ENCODE measurements at places on chromosomes 11 and 22.

GRCh38 chr11:57353852-57354251, 15.7 kb downstream of the P2RX3 start:
- no peaks in the 10 kb centered on the region for H3K36me3 ChIP-seq
- no peak overlapping the region for H3K4me3 ChIP-seq
- DNase-seq, result no peak
- H3K27me3 ChIP-seq, result no peaks in the 10 kb centered on the region
- H3K4me1 ChIP-seq, result peaks cover 15% of the 10 kb centered on the region

DNA sequence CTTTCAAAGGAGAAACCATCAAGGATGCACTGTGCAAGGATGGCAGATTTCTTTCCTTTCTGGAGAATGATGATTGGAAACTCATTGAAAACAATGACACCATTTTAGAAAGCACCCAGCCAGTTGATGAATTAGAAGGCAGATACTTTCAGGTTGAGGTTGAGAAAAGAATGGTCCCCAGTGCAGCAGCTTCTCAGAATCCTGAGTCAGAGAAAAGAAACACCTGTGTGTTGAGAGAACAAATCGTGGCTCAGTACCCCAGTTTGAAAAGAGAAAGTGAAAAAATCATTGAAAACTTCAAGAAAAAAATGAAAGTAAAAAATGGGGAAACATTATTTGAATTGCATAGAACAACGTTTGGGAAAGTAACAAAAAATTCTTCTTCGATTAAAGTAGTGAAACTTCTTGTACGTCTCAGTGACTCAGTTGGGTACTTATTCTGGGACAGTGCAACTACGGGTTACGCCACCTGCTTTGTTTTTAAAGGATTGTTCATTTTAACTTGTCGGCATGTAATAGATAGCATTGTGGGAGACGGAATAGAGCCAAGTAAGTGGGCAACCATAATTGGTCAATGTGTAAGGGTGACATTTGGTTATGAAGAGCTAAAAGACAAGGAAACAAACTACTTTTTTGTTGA, 9.8 kb downstream of the FAM111A start:
- no peak for DNase-seq
- H3K27ac ChIP-seq, result no peak overlapping the region
- no peaks in the 10 kb centered on the region for H3K27me3 ChIP-seq
- no peaks in the 10 kb centered on the region for H3K36me3 ChIP-seq

- no peak overlapping the region for H3K4me3 ChIP-seq
- no peak for DNase-seq
- H3K27me3 ChIP-seq, result no peaks in the 10 kb centered on the region
- no peaks in the 10 kb centered on the region for H3K4me1 ChIP-seq
- H3K27ac ChIP-seq, result no peak overlapping the region
- no peaks in the 10 kb centered on the region for H3K36me3 ChIP-seq
Measured at GRCh38 chr11:100229086-100229485, 458.0 kb upstream of the ARHGAP42 start.

- H3K27me3 ChIP-seq, result no peaks in the 10 kb centered on the region
- peaks cover under 1% of the 10 kb centered on the region for H3K4me1 ChIP-seq
- no peak overlapping the region for H3K4me3 ChIP-seq
- H3K27ac ChIP-seq, result no peak overlapping the region
- peaks cover 2% of the 10 kb centered on the region for H3K36me3 ChIP-seq
- DNase-seq, result no peak
Measured at GRCh38 chr22:29695129-29695926, 24.5 kb upstream of the CABP7 start.

GRCh38 chr11:110317516-110317932, 21.1 kb upstream of the RDX start:
- no peak overlapping the region for H3K4me3 ChIP-seq
- no peaks in the 10 kb centered on the region for H3K36me3 ChIP-seq
- H3K27me3 ChIP-seq, result no peaks in the 10 kb centered on the region
- DNase-seq, result no peak
- H3K4me1 ChIP-seq, result peaks cover 11% of the 10 kb centered on the region

GRCh38 chr22:37229805-37230672, 14.0 kb downstream of the RAC2 start:
- H3K4me1 ChIP-seq, result no peaks in the 10 kb centered on the region
- no peaks in the 10 kb centered on the region for H3K36me3 ChIP-seq
- no peak for DNase-seq
- no peaks in the 10 kb centered on the region for H3K27me3 ChIP-seq
- no peak overlapping the region for H3K27ac ChIP-seq
- no peak overlapping the region for H3K4me3 ChIP-seq

DNA sequence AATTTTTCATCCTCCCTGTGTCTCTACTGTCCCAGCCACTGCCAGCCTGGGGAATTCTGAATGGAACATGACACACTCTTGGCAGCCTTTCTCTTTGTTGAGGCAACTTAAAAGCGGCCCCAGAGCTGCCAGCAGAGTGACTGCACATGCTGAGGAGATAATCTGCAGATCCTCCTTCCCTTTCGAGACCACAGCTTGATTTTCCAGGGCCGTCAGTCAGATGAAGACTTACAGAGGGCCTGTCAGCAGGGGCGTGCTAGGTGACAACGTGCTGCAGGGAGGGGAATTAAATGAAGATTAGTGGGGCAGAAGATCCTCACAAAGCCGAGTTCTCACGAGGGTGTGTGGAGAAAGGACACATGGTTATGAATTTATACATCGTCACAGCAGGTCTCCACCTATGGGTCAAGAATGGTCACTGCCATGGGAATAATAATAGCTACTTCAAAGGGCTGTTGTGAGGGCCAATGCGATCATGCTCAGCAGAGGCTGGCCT, 193.5 kb upstream of the PITPNB start:
- peak; percentile 58 for DNase-seq
- H3K4me3 ChIP-seq, result no peak overlapping the region
- H3K27me3 ChIP-seq, result no peaks in the 10 kb centered on the region
- peaks cover 20% of the 10 kb centered on the region for H3K4me1 ChIP-seq
- peak overlapping the region; percentile 32 for H3K27ac ChIP-seq
- H3K36me3 ChIP-seq, result peaks cover 2% of the 10 kb centered on the region

- no peaks in the 10 kb centered on the region for H3K27me3 ChIP-seq
- no peaks in the 10 kb centered on the region for H3K36me3 ChIP-seq
- no peak overlapping the region for H3K4me3 ChIP-seq
- no peaks in the 10 kb centered on the region for H3K4me1 ChIP-seq
- no peak for DNase-seq
Measured at GRCh38 chr11:38182126-38182866, 1584.3 kb upstream of the RAG2 start.

- H3K36me3 ChIP-seq, result no peaks in the 10 kb centered on the region
- peaks cover 19% of the 10 kb centered on the region for H3K4me1 ChIP-seq
- H3K4me3 ChIP-seq, result peak overlapping the region; percentile 28
- no peaks in the 10 kb centered on the region for H3K27me3 ChIP-seq
- DNase-seq, result peak; percentile 30
Measured at GRCh38 chr11:48019217-48019584, 38.8 kb downstream of the PTPRJ start.

DNA sequence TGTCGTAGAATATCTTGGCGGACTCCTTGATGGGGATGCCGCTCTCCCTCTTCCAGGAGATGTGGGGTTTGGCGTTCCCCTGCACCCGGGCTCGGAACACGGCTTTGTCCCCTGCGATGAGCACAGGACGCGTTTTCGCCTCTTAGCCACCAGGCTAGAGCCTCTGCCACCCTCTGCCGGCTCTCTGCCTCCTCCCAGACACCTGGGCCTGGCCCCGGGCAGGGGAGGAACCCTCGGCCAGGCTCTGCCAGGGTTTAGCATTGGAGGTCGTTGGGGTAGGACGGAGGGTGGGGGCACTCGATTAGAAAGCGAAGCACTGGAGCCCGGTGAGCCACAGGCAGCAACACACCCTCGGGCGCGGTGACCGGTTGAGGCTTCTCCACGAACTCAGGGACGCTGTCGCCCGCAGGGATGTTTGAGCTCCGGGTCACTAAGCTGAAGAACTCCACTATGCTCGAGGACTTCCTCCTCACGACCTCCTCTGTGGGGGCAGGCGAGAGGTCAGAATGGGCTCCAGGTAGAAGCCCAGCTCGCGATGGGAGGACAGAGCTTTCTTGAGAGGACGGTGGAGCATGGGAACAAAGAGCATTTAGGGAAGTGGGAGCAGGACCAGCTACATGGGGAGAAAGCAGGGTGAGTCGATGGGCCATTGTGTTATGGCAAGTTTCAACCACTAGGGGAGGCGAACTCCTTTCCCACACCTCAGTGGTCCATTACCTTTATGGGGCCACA, 4.3 kb downstream of the IGSF22 start:
- H3K27ac ChIP-seq, result no peak overlapping the region
- peak; percentile 66 for DNase-seq
- no peaks in the 10 kb centered on the region for H3K36me3 ChIP-seq

DNA sequence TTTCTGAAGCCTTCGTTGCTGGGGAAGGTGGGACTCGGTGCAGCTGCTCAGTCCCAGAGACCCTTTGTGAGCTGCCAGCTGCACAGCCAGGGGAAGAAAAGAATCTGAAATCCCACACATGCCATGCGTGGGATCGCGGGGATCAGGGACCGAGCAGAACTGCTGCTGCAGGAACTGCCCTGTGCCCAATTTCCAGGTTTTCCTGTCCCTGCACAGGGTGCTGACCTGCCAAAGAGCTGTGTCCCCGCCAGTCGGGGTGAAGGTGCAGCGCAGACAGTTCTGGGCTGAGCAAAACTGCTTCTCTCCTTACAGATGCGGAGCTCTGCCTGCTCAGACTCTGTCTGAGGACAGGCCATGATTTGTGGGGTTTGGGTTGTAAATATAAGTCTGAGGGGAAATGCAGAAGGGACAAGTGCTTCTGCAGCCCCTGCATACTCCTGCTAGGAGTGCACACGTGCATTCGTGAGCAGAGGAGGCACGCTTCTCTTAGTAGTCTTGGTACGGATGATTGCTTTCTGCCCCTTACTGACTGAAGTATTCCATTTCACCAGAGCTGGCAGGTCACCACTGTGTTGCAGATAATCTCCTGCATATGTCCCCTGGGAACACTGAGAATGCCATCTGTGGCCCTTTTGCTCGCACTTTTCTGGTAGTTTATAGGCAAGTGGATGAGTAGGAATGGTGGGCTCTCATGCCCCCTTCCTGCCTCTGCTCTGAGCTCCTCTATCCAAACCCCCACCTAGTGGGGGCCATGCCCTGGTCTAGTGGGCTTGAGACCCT, 141.4 kb downstream of the PARVA start:
- no peak overlapping the region for H3K27ac ChIP-seq
- no peak overlapping the region for H3K4me3 ChIP-seq
- DNase-seq, result no peak

- no peak overlapping the region for H3K4me3 ChIP-seq
- H3K27me3 ChIP-seq, result peaks cover 3% of the 10 kb centered on the region
- no peaks in the 10 kb centered on the region for H3K4me1 ChIP-seq
- H3K36me3 ChIP-seq, result no peaks in the 10 kb centered on the region
- no peak overlapping the region for H3K27ac ChIP-seq
Measured at GRCh38 chr11:30381879-30382278, 59.0 kb downstream of the ARL14EP start.

DNA sequence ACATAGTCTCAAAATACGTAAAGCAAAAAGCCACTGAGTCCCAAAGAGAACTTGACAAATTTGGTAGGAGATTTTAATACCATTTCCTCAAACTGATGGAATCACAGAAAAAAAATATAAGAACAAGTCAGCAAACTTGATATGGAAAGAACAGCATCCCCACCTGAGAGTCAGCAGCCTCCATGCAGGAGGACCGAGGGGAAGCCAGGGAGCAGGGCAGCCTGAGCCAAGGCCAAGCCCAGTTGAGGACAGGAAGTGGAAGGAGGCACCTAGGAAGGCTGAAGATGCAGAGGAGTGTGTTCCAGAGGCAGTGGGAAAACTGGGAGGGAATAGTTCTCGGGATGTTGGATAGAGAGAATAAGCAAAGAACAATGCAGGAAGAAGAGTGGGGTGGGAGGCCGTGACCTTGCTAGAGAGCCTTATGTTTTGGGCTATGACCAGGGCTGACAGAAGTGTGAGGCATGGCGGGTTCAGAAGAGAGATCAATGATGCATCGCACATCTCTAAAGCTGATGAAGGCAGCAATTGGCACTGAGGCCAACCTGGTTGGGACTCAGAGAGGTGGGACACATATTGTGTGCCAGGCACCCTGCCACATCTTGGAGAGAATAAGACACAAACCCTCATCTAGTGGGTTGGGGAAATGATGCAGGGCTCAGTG, 15.4 kb downstream of the APOA4 start:
- peaks cover 21% of the 10 kb centered on the region for H3K27me3 ChIP-seq
- no peak for DNase-seq
- H3K4me3 ChIP-seq, result no peak overlapping the region
- no peak overlapping the region for H3K27ac ChIP-seq
- H3K4me1 ChIP-seq, result no peaks in the 10 kb centered on the region

DNA sequence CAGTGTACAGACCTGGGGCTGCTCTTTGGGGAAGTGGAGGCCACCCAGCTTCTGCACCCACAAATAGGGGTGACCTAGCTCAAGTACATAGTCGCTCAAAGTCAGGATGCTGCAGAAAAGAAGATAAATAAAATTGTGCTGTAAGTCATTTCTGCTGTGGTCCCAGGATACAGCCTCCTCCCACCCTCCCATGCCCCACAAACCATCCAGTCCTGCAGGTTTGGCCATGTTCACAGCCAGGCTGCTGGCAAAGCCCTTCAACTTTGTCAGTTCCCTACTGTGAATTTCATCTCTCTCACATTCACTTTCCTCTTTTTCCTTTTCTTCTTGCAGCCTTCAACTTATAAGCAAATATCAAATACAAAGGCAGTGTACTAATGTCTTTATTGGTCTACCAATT, 33.6 kb downstream of the THOC5 start:
- H3K36me3 ChIP-seq, result peaks cover 93% of the 10 kb centered on the region
- H3K4me1 ChIP-seq, result no peaks in the 10 kb centered on the region
- H3K27ac ChIP-seq, result no peak overlapping the region
- no peaks in the 10 kb centered on the region for H3K27me3 ChIP-seq
- DNase-seq, result no peak

- no peaks in the 10 kb centered on the region for H3K36me3 ChIP-seq
- no peak overlapping the region for H3K4me3 ChIP-seq
- peak; percentile 66 for DNase-seq
- no peaks in the 10 kb centered on the region for H3K27me3 ChIP-seq
Measured at GRCh38 chr11:13114566-13115379, 105.7 kb downstream of the RASSF10 start.

DNA sequence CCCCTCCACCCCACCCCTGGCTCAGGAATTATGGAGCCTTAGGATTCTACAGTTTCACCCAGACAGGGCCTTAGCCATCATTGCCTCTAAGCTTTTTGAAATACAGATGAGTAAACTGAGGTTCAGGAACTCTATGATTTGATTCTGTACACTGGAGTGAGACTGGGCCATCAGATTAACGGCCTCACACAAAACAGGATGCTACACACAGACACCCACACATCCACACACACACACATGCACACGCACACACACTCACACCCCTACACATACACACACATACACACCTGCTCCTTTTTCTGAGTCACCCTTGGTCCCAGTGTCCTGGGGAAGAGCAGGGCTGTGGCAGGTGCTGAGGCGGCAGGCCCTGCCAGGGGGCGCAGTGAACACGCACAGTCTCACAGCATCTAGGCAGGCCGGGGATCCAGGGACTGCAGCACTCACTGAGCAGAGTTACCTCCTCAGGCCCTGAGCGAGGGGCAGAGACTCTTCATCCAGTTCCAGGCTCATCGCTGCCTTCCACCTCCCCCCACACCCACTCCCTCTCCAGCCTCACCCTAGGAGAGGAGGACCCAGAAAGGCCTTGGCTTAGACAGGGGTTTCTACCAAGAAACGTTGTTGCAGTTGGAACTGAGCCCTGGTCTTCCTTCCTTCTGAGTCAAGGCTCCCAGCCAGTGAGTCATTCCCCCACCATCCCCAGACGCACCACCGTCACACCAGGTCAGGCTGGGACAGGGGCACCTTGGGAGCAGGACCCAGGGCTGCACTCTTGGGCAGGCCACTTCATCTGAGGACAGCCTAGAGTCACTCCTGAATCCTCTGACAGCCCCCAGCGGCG, 89.8 kb upstream of the PARVA start:
- DNase-seq, result peak; percentile 56
- no peaks in the 10 kb centered on the region for H3K4me1 ChIP-seq
- no peak overlapping the region for H3K27ac ChIP-seq
- no peaks in the 10 kb centered on the region for H3K36me3 ChIP-seq
